ENCODE measurements at places on chromosomes 4 and X. TPM values are rescaled to one million over a fixed set of nuclear protein-coding genes. Genes with fewer than 3 reads are reported as not detected.

YY2 gene
- total RNA-seq, result 1.2 TPM

REELD1 gene
- not detected for total RNA-seq

CXCL6 gene
- not detected for total RNA-seq

COL25A1 gene
- total RNA-seq, result not detected

DNA sequence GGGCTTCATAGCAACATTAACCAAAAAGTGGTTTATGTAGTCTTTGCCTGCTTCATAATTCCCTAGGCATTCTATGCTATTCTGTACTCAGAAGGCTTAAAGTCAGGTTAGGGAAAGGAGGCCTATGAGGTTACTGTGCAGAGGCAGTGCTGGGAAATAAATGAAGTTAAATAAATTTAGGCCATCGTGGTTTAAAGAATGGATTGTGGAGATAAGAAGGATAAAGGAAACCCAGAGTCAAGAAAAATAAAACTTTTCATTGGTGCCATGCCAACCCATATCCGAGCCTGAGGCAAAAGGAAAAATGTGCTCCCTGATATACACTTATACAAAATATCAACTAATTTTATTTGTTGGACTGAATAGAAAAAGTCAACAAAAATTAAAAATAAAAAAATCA is 70.2 kb downstream of the AR start:
- DNase-seq, result no peak

GRCh38 chr4:177313263-177313662 is 3.6 kb downstream of the NEIL3 start:
- no peak for DNase-seq

DNA sequence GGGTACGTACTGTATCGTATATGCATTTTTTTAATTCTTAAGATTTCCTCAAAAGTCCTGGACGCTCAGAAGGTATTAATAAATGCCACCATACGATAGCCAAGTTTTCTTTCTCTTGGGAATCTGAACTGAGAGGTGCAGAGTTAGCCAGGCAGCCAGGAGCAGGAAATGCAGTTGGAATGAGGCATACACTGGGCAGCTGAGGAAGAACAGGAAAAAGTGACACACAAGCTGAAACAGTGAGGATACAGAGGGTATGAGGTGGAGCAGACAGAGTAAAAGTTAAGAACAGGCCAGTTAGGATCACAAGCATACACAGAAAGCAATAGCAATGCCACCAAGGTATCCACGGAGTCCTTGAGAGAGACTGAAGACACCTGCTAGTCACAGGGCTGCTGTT is 13.4 kb downstream of the UFSP2 start:
- DNase-seq, result no peak

- DNase-seq, result no peak
These were observed 137.5 kb downstream of the PALLD start for GRCh38 chr4:168634276-168634802.

DNA sequence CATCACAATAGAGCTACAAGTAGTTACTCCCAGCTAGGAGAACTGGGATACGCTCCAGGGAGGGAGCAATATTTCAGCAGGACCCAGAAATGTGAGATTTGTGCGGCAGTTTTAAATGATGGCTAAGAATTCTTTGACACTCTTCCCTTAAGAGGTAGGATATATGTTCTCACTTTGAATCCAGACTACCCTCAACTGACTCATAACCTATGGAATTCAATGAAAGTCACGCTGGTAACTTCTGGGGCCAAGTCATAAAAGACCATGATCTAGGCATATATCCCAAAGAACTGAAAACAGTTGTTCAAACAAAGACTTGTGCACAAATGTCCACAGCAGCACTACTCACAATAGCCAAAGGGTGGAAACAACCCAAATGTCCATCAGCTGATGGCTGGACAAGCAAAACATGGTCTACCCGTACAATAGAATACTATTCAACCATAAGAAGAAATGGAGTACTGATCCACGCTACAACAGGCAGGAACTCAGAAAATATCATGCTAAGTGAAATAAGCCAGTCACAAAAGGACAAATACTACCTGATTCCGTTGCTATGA is 10.5 kb downstream of the CD99L2 start:
- DNase-seq, result no peak

- no peak for DNase-seq
These were observed 93.0 kb downstream of the IL13RA2 start for GRCh38 chrX:114924423-114924822.

GRCh38 chr4:86496094-86497080 is 97.7 kb upstream of the PTPN13 start:
- peak; percentile 16 for DNase-seq

GRCh38 chr4:3860061-3860912 is 94.1 kb downstream of the ADRA2C start:
- no peak for DNase-seq

GRCh38 chrX:19372170-19372546 is 28.4 kb downstream of the PDHA1 start:
- DNase-seq, result peak; percentile 67

- no peak for DNase-seq
These were observed 14.6 kb downstream of the AMOT start for GRCh38 chrX:112826023-112826422.

DNA sequence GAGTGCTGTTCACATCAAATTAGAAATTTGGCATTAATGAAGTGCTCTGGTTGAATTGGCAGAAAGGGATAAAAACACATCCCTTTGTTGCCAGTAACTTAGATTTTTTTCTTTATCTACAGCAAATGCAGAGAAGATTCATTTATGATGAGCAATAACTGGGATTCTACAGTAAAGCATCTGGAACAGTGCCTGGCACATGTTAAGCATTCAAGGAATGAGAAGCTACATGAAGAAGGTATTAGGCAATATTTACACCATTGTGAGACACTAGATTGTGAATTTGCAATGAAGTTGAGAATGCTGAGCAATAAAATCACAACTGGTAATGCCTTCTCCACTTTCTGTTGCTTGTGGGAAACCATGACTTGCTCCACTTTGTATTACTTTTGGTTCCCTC is 33.5 kb downstream of the PCDH19 start:
- no peak for DNase-seq

GRCh38 chr4:151117371-151117962 is 18.0 kb downstream of the RPS3A start:
- DNase-seq, result peak; percentile 63

DNA sequence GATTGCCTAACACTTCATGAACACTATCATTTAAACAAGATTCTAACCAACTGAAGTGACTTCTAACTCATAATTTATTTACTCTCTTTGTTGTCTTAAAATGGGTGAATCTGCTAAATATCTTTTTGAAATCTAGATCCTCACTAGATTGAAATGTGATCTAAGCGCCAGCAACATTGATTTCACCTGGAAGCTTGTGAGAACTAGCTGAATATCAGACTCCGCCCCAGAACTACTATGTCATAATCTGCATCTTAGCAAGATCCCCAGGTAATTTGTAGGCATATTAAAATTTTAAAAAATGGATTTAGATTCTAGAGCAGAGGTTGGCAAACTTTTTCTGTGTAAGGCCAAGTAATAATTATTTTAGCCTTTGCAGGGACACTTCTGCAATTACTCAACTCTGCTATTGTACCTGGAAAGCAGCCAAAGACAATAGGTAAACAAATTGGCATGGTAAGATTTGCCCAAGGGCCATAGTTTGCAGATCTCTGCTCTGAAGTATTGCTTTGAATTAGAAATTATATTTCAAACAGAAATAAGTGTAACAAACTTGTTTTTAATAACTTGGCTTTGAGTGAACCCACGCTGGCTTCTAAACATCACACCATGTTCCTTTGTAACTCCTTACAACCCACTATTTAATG is 121.5 kb downstream of the REELD1 start:
- DNase-seq, result no peak

- no peak for DNase-seq
These were observed 1603.0 kb upstream of the TENM3 start for GRCh38 chr4:180640193-180640592.

GRCh38 chr4:65671372-65671771 is 1.1 kb upstream of the EPHA5 start:
- no peak for DNase-seq

DNA sequence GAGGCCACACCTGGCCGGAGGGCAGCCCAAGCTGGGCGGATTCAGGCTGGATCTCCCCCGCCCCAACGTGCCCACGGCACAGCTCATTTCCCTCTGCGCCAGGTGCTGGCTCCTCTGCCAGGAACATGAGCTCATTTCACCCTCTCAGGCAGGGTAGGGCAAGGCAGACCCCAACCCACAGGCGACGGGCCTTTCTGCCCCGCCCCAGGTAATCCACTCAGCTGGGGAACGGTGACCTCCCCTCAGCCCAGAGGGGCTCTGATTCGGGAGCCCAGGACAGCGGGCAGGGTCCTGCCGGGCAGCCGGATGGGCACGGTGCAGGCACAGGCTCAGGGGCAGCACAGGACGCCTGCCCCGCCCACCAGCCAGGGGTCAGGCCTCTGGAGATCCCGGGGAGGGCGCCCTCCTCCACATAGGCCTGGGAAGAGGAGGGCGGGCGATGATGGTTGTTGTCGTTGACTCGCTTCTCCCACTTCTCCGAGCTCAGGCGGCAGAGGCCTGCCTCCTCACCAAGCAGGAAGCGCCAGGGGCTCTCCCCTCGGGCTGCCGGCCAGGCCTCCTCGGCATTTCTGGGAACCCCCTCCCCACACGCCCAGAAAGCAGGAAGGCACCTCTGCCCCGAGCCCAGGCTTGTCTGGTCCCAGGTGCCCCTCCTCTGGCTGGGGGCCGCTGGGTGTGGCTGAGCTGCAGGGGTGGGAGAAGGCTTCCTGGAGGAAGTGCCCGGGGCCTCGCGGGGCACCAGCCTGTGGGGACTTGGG is 31.1 kb downstream of the TACC3 start:
- DNase-seq, result peak; percentile 24

DNA sequence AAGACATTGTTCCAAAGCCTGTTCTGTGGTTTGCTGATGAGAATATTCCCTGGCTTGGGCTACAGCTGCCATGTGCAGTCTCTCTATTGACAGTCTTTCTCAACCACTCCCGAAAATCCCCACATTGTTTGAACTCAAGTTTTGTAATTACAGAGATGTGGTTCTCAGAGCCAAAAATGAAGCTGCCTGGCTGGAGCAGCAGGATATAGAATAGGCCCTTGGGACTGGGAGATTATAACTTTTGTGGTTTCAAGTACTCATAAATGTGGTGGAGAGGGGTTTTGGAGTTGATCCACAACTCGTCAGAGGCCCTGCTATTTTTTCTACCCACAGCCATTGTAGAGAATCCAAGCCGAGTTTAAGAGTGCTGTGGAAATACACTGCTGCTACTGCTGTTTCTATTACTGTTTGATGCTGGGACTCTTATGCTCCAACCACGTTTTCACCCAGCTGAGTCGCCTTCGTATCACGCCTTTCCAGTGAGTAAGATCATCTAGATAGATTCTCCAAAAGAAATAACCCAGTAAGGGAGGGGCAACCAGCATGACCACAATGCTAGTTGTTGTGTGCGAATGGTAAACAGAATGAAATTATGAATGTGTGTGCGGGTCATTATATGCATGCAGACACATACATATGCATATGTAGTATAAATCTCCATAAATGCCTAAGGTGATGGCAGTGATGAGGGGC is 57.1 kb upstream of the ATXN3L start:
- no peak for DNase-seq

- no peak for DNase-seq
These were observed 350.8 kb downstream of the PDGFC start for GRCh38 chr4:156620786-156621185.

GRCh38 chrX:8090482-8090881 is 80.6 kb downstream of the VCX2 start:
- no peak for DNase-seq

DNA sequence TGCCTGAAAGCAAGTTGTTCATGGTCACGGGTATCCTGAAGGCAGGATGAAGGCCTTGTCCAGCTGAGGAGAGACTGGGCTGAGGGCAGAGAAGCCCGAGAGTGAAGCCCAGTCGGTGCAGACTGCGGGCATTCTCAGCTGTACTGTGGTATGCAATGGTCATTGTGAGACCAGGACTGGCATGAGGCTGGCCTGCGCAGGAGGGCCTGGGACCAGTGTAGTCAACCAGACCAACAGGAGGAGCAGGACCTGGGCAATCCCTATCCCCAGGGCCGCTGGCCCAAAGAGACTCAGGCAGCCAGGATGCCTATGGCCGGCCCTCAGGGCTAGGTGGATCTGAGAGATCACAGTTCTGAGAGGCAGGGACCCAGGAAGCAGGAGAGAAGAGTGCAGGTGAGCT is 81.6 kb downstream of the NYX start:
- no peak for DNase-seq

DNA sequence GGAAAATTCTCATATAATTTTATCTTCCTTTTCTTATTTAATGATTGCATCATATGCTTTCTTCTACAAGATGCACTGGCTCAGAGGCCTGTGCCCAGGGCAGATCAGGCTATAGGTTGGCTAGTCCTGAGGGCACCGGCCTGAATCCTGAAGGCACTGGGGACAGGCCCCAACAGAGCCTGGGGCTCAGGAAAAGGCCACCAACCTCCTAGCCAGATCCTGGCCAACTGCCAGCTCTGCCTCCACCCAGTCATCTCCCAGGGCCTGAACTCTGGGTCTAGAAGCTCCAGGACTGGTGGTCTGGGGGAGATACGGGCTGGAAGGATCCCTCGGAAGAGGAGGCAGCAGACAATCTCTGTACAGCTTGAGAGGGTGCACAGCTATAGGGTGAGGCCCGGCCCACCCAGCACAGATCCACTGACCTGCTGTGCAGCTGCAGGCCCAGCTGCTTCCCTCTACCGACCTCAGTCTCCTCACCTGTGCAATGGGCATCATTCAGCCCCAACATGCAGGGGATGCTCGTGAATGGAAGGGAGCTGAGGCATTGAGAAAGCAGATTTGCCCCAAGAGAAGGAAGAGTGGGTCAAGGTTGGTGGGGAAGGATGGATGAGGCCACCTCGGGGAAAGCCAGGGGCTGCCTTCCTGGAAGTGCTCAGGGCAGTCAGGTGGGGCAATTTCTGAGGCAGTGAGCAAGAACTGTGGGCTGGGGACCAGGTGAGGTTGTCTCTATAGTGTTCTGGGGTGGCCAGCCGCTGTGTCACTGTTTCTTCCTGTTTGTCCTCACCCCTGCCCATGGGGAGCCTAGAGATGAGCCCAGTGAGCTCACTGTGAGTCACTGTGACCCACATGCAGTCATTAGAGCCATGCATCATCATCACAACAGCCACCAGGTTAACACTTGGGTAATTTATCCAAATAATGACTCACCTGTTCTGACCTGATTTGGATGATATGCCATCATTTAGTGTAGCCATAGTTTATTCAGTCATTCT is 22.4 kb upstream of the XAGE2 start:
- DNase-seq, result no peak

GRCh38 chrX:87941841-87942240 is 424.2 kb downstream of the KLHL4 start:
- DNase-seq, result no peak

DNA sequence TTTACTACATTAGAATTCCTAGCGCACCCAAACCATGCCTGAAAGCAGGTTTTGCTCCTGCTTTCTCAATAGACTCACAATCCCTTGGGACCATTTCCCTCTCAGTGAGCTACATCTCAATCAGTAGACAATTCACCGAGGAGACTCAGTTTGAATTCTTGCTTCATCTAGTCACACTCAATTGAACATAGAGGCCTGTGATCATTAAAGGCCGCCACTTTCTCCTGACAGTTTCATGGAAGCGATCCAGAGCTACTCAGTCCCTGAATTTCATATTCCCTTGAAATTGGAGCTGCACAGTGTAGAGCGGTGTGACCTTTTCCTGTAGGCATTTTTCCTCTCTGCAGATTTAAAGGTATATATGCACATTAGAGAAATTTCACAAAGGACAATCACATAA is 193.9 kb upstream of the SPOCK3 start:
- no peak for DNase-seq

- DNase-seq, result peak; percentile 14
These were observed 29.3 kb downstream of the DYNLT3 start for GRCh38 chrX:37818031-37818430.
